AG20443 (cell line): ENCODE measurements at places on chromosomes 3 and 15.

DNA sequence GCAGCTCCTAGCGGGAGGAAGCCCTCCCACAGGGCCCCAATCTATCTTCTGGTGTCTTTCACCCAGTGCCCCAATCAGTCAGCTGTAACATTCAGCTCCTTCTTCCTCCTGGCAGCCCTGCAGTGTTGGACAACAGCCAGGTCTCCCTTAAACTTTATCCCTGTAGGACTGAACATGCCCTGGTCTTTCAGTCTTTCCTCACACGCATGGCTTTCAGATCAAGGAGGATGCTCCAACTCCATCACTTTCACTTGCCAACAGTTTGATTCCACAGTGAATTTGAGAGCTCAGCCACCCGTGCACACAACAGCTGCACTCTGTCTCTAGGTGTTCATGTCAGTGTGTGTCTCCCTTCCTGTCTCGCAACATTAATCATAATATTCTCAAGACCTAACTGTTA, 28.5 kb upstream of the LRRC34 start:
- DNase-seq, result no peak

- DNase-seq, result no peak
These were observed 121.3 kb upstream of the IQSEC1 start for GRCh38 chr3:13194285-13195209.

- peak; percentile 37 for DNase-seq
These were observed 317.8 kb upstream of the AGTR1 start for GRCh38 chr3:148379763-148380382.

DNA sequence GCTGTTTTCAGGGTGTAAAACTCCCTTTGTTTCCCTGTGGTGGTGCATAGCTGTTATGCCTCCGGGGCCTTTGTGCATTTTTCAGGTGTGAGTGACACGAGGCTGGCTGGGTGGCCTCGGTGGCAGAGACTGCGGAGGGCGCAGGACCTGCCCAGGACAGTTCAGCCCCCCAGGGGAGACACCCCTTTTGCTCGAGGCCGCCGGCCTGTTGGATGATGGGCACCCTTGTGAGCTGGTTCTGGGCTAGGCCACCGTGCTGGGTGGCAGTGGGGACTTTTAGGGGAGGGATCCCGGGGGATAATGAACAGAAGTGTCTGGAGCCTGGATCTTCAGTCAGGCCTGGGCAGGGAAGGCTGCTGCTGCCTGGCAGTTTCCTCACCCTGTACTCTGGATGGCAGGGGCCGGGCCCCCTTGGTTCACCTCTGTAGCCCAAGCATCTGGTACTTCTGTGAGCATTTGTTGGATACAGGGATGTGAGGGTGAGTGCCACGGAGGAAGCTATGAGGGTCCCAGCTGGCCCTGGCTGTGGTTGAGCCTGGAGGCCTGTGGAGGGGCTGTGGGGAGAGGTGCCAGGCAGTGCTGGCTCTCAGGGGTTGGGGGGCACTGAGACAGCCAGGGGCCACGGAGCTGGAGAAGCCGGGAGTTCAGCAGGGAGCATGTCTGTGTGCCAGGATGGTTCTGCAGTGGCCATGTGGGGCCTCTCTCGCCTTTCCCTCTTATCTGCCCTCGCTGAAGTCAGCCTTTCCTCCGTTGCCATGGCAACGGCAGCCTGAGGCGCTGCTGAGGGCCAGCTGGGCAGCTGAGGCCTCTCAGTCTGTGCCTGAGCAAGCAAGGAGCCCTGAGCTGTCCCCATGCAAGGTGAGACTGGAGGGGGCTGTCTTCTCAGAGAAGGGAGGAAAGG, 49.0 kb downstream of the KY start:
- peak; percentile 71 for DNase-seq

GRCh38 chr15:31292391-31293015, 34.1 kb upstream of the KLF13 start:
- no peak for DNase-seq

DNA sequence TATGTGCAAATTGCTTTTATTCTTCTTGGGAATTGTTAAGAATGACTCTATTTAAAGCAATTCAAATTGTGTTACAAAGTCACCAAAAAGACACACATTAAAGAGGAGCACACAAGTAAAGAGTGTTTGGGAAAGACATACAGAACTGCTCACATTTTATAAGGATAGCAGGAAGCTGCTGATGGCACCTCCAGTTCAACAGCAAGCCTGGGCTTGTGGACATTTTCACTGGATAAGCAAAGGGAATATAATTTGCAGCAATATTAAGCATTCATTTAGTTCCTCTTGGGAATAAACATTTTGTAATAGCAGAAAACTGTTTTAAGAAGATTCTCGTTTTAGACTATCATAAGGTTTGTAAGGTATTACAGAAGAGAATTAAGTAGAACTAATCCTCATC, 1271.9 kb downstream of the ZPLD1 start:
- DNase-seq, result no peak

- DNase-seq, result peak; percentile 20
These were observed 88.6 kb upstream of the SPRED1 start for GRCh38 chr15:38164061-38164460.

DNA sequence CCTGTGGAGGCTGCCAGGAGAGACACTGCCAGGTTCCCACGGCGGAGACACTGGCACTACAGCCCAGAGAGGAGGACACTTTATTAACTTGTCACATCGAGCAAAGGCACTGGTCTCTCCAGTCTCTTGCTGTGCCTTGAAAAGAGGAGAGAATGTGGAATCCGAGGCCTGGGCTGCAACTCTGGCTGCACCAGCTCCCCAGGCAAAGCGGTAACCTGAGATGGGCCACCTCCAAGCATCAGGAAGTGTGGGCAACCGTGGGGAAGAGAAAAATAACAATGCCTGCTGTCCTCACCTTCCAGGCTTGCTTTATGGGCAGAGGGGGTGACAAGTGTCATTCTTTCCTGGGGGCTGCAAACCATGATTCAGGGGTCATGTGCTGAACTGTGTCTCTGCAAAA, 91.6 kb upstream of the RGMA start:
- no peak for DNase-seq

DNA sequence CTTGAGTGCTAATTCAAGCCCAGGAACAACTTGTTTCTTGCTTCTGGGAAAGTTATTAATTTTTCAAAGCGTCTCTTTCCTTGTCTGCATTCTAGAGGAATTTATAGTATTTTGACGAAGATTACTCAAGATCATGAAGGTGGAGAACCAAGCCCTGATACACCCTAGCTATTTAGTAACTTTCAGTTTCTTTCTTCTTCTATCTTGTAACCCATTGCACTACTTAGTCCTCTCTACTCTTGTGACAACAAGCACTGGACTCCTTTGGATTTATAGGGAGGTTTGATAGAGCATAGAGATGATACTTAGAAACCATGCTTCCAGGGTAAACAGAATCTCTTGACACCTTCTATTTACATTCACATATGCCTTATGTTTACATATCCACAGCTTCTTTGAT, 203.3 kb upstream of the GRM7 start:
- no peak for DNase-seq

GRCh38 chr3:10344147-10344943, 23.4 kb upstream of the SEC13 start:
- DNase-seq, result peak; percentile 72

DNA sequence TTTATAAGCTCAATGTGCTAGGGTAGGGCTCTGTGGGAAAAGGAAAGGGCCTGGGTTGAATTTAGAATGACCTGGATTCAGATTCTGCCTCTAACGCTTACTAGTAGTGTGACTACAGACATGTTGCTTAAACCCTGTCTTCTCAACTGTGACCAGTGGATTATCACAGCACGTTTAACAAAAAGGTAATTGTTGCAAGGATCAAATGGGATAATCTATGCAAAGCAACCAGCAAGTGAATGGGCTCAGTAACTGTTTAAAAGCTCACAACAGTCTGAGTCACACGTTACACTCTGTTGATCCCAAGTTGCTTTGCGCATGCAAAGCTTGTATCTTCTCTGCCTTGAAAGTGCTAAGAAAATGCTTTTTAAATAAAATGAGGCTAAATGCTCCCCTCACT, 236.5 kb downstream of the IL20RB start:
- no peak for DNase-seq

GRCh38 chr3:13348661-13349396, 71.3 kb downstream of the NUP210 start:
- no peak for DNase-seq

GRCh38 chr3:129575997-129576384, 30.5 kb downstream of the PLXND1 start:
- no peak for DNase-seq

- no peak for DNase-seq
These were observed 2.5 kb downstream of the COL7A1 start for GRCh38 chr3:48592519-48593087.

DNA sequence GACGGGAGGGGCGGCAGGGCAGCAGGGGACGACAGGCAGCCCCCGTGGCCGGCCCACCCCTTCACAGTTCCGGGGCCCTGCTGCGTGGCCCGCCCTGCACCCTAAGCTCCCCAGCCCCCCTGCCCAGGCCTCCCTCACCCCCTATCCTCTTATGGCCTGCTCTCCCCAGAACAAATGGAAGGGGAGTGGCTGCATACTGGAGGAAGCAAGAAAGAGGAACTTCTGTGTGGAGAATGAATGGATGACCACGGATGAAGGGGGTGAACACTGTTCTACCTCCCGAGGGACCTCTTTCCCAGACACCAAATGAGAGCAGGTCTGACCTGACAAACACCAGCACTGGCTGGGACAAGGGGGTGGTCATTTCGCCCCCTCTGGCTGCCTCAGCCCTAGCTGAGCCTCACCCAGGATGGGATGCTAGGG, 25.0 kb downstream of the SEC61A1 start:
- DNase-seq, result no peak

- no peak for DNase-seq
These were observed 52.3 kb downstream of the GLB1 start for GRCh38 chr3:33044676-33045075.

GRCh38 chr3:125123451-125124305, 67.9 kb upstream of the HEG1 start:
- peak; percentile 47 for DNase-seq

- no peak for DNase-seq
These were observed 388.3 kb upstream of the IL12A start for GRCh38 chr3:159600291-159600690.

DNA sequence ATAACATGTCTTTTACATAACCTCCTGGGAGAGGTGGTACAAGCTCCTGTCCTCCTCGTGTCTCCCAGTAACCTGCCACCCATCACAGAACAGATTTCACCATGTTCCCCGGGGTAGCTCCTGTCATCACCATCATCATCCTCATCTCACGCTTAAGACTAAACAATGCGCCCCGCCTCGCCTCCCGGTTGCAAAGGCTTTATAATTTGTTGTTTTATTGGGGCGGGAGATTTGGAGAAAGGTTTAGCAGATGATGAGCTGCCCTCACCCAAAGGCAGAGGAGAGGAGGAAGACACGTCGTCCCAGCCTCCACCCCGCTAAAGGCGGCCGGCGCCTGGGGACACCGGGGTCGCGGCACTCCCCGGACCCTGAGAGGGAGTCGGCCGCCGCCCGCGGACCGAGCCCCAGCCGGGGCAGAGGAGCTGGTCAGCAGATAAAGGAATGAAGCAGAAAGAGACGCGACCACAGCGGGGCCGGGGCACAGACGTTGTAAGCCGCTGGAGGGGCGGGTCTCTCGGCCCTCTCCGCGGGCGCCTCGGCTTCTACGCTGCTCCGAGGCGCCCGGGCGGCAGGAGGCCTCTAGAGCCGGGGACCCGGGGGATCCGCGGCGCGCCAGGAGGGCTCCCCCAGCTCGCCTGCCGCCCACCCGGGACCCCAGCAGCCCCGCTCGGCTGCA, 589 bp downstream of the HERC1 start:
- DNase-seq, result peak; percentile 74

DNA sequence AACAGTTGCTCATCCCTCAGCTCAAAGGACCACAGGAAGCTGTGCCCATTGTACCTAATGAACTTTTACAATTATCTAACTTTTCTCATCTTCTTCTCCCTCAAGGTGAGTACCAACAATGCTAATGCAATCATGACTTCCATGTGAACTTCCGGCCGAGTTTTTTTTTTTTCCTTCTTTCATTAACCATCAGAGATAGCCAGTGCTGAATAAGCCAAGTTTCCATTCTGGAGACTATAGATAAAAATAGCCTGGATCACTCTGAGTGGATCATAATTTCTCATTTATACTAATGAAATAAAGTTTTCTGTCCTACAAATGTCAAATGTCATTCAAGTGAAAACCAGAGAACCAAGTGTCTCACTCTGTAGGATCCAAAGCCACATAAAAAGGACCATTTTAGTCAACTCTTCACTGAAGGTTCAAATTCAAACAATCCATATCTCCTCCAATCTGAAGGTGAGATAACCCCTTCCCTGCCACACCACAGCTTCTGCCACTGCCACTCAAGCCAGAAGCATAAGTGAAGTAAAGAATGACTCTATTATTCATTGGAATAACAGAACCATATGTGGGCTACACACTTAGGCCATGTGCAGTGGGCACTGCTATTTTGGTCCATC, 5.5 kb downstream of the SUMF1 start:
- DNase-seq, result no peak

DNA sequence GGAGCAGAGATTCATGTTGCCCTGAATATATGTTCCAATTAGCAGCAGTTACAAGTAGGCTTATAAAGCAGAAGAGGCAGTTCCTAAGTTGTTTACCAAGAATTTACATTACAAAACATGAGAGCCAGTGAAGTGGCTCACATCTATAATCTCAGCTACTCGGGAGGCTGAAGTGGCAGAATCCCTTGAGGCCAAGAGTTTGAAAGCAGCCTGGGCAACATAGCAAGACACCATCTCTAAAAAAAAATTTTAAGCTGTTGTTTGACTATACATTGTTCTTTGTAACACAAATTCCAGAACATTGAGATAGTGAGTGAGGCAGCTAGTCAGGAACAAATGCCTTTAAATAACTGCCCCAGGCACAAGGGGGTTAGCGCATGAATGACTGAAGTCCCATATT, 10.3 kb upstream of the ZMAT3 start:
- DNase-seq, result no peak

DNA sequence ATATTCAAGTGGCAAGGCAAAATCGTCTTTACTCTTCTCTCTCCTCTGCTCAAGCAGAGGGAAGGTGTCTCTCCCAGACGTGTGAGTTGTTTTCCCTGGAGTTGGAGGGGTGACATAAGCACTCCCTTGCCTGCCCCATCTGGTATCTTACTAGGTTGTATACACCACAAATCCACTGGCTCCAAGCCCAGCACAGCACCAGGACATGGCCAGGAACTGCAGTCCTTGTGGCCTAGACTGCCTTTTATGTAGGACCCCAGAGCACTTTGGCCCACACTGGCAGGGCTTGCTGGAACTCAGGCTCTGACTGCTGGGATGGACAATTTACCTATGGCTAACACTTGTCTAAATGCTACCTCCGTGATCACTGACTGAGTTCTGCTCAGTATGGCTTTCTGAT, 34.0 kb downstream of the DZIP3 start:
- DNase-seq, result no peak

GRCh38 chr15:39272901-39273300, 308.0 kb upstream of the THBS1 start:
- no peak for DNase-seq

GRCh38 chr3:44825264-44825925, 36.3 kb upstream of the TMEM42 start:
- DNase-seq, result peak; percentile 69
